ENCODE measurements at places on chromosomes 12 and 14.

- DNase-seq = no peak
Measured at GRCh38 chr12:98896938-98897337, 251.8 kb downstream of the APAF1 start.

DNA sequence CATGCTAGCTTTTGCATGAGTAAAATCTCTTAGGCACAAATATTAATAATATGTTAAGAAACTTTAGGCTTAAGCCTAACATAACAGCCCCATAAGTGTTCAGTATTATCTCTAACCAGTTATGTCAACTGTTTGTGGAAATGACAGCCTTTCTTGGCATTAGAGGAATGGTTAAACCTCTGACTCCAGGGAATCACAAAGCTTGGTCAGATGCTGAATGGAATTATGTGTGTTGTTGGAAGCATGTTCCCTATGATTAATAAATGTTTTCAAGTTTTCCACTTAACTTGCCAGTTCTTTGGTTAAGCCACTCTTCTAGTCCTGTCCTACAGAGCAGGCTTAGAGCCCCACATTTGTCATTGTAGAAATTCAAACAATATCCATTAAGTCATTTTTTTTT lies 17.0 kb downstream of the PSEN1 start:
- DNase-seq = no peak

- no peak for DNase-seq
Measured at GRCh38 chr14:30251557-30252100, 307.3 kb upstream of the G2E3 start.

DNA sequence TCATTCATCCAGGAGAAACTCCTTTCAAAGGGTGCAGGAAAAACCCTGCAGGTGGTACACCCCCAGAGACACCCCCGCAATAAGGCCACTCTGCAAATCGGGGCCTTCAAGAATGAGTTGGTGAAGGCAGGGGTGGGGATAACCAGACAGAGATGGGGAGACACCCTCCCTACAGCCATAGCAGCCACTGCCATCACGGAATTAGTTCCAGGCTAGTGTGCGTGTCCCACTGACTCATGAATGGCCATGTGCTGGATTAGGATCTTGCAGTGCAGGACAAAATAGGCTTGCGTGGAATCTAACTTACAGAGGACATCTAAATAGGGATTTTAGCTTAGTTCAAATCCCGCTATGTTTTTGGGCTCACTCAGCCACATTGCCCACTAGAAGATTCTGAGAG lies 37.8 kb downstream of the SPRING1 start:
- no peak for DNase-seq

All from hematopoietic multipotent progenitor cell treated with erythropoietin and hydrocortisone succinate and interleukin-3 and kit ligand, for 15 days (in vitro differentiated cells).